ENCODE measurements at places on chromosomes 6 and 20.

- peak; percentile 12 for DNase-seq
These were observed 122.0 kb upstream of the NRSN1 start for GRCh38 chr6:24004062-24004461.

DNA sequence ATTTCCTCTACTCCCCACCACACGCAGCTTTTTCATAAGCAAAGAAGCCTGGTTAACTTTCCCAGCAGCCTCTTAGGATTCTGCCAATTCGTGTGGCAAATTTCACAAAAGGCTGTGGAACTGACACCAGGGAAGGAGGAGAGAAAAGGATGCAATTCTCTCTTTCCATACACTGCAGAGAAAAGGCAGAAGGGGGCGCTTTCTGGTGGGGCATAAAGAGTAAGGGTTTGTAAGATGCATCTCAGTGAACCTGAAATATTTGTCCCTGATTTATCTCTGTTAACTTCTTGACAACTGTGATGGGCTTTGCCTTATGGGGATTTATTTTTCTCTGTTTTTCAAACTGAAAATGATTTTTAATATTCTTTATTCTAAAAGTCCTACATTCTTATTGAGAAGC is 45.5 kb upstream of the GLP1R start:
- no peak for DNase-seq

DNA sequence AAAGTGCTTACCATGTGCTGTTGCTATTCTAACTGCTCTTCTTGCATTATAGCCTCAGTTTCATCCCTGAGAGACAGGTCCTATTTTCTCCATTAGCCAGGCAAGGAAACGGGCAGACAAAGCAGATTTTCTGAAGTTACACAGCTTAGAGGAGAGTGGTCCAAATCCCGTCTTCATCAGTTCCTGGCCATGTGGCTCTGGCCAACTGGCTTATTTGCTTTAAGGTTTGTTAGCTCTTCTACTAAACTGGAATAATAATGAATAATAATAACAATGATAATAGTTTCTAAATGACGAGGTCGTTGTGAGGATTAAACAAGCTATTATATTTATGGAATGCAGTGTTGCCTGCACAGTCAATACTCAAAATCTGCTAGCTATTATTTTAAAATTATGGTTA is 35.8 kb upstream of the BCAS1 start:
- DNase-seq: no peak

GRCh38 chr20:37521061-37521771 is at the start of gene NNAT:
Gene NNAT, plus strand, starts transcription at chr20:37521250. Its CDS starts 82 bp downstream, at chr20:37521332.
- DNase-seq: no peak

GRCh38 chr6:71402096-71402495 is 113.5 kb downstream of the OGFRL1 start:
- DNase-seq: no peak

DNA sequence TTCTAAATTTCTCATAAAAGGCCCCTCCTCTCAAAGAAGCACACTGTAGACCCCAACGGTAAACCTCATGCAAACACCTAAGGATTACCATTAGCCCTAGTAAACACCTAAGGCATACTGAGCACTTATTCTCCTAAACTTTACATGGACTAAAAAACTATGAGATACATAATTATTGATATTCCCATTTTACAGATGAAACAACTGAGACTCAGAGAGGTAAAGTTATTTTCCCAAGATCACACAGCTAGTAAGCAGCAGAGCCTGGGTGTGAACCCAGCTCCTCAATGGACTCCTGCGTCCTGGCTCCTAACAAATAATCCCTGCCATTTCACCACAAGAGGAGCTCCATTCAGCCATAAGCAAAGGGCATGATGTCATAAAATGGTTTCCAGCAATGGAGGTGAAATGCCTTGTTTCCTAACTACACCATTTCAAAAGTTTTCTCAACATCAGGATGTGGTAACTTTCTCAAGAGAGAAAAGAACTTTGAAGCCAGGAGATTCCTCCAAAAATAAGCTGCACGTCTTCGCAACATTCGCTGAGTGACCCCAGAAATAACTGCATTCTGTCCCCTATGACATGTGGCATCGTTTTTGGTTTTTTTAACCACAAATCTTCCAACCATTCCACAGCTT is 4.1 kb downstream of the ATP9A start:
- DNase-seq: no peak

- DNase-seq: peak; percentile 89
These were observed 8.8 kb upstream of the NDRG3 start for GRCh38 chr20:36754656-36755222.

GRCh38 chr6:52641826-52642225 is 29.1 kb upstream of the TMEM14A start:
- no peak for DNase-seq

DNA sequence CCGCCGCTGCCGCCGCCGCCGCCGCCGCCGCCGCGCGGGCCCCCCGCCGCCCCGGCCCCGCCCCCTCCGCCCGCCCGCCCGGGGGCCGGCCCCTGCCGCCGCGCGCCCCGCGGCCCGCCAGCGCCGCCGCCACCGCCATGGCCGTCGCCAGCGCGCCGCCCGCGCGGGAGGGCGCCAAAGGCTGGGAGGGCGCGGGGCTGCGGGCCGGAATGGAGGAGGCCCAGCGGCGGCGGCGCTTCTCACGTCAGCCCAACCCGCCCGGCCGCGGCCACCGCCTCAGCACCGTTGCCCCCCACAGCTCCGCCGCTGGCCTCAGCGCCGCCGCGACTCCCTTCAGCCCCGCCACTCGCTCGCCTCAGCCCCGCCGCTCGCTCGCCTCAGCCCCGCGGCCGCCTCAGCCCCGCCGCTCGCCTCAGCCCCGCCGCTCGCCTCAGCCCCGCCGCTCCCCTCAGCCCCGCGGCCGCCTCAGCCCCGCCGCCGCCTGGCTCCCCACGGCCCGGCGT is 258 bp downstream of the PHF10 start:
- DNase-seq: no peak

GRCh38 chr6:6620766-6621425 is 32.4 kb downstream of the LY86 start:
- DNase-seq: no peak

- no peak for DNase-seq
These were observed 19.5 kb upstream of the TCP11 start for GRCh38 chr6:35160642-35161041.

DNA sequence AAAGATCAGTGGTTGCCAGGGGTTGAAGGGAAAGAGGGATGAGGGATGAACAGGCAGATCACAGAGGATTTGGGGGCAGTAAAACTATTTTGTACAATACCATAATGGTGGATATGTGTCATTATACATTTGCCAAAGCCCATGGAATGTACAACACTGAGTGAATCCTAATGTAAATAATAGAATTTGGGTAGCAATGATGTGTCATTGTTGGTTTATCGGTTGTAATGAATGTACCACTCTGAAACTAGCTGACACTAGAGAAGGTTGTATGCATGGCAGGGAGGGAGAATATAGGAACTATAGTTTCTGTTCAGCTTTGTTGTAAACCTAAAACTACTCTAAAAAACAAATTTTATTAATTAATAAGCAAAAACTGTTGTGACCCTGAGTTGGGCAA is 17.8 kb upstream of the ASF1A start:
- no peak for DNase-seq

- DNase-seq: no peak
These were observed 466.6 kb upstream of the AGPAT4 start for GRCh38 chr6:161740486-161740885.

DNA sequence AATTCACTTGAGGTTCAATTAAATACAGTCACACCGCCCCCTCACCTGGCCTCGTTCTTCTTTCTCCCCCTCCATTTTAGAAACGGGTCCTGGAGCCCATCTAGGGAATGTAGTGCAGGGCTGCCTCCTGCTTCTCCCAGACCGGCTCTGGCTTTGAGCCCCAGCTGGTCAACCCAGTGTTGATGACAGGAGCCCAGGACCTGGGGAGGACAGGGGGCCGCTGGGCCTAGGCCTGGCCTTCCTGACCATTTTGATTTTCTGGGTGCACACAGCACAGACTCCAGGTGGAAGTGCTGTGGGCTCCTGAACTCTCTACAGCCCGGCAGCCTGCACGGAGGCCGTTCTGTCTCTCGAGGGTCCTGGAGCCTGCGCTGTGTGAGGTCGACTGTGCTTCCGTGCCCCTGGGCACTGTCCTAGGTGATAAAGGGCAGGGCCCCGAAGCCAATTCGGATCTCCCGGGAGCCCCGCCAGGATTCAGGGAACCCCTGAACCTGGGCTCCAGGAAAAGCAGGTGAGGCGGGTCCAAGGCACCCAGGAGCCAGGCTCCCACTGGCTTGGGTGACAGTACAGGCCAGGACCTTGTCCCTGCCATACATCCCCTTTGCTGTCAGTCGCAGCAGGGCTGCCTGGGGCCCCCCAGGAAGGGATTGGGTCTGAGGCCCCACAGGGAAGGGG is 23.3 kb downstream of the NPEPL1 start:
- DNase-seq: no peak

GRCh38 chr6:139490482-139490881 is 116.0 kb upstream of the CITED2 start:
- no peak for DNase-seq

- no peak for DNase-seq
These were observed 124.6 kb downstream of the SYCP2 start for GRCh38 chr20:59808729-59809381.

DNA sequence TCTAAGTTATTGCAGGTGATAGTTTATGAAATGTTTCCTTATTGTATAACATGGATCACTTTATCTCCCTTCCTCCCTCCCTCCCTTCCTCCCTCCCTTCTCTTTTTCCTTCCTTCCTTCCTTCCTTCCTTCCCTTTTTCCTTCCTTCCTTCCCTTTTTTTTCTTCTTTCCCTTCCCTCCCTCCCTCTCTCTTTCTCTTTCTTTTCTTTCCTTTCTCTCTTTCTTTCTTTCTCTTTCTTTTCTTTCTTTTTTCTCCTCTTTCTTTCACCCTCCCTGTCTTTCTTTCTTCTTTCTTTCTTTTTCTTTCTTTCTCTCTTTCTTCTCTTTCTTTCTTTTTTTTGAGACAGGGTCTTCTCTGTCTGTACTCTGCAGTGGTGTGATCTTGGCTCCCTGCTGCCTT is 5.8 kb downstream of the OR2B3 start:
- DNase-seq: no peak

Measured in pons (tissue), 1 donor.